ENCODE measurements at places on chromosomes 1 and 21.

DNA sequence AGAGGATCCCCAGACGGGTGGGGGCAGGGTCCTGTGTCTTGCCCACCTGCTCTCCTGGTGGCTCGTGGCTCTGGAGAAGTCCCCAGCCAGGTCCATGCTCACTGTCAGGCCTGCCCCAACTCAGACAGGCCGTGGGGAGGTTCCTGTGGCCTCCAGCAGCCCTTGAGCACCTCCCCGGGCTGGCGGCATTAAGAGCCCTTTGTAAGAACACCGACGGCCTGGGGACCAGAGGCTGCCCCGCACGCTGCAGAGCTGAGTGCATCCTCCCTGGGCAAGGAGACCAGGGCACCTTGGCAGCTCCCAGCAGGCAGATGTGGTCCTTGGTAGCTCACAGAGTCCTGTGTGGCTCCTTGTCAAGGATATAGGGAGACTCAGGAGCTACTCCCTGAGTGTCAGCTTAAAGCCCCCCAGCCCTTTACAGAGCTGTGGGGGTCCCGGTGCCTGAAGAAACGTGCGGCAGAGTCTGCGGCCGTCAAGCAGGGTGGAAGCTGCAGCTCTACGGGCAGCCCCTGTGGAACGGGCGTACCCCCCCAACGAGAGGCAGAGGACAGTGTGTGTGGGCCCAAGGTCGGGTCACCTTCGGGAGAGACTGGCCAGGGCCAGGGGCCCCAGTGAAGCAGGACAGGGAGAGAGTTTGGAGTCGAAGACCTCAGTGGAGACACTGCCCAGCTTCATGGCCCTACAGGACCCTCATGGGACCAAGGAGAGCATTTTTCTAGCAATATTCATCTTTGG lies 118.6 kb downstream of the PRDM16 start:
- no peak for DNase-seq

GRCh38 chr1:147815503-147815902 lies 55.1 kb upstream of the GJA5 start:
- DNase-seq = no peak

- DNase-seq = no peak
Measured at GRCh38 chr1:13435458-13435857, 25.2 kb downstream of the PRAMEF20 start.

- DNase-seq = no peak
Measured at GRCh38 chr1:115145226-115145625, 55.9 kb upstream of the TSPAN2 start.

DNA sequence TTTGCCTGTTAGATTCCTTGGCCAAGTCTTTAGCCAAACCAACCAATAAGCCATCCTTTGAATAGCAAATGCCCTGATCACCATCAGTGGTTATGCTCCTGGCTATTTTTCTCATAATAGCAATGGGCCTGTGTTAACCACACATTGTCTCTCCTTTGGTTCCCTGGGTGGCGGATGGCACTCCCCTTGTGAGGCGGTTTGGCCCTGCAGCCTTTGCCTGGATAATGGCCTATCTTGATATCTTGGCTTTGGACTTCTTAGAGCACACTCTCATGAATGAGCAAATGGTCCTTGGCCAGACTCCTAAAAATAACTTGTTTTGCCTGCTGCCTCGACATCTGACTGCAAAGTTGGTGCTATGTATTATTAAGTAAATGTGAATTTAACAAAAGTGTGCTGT lies 22.4 kb upstream of the ZBTB18 start:
- no peak for DNase-seq

DNA sequence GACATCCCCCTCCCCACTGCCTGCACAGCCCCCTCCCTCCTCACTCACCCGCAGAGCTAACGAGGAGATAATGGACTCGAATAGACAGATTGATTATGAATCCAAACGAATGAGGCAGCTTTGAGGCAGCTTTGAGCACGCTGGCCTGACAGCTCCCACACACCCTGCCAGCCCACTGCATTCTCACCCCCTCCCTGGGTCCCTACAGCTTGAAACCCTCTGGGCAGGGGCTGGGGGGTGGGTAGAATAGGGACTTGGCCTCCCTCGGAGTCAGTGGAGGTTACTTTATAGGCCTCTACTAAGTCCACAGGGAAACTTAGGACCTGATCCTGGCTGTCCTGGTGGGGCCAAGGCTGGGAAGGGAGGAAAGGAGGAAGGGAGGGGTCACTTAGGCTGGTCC lies 1.9 kb downstream of the NTRK1 start:
- DNase-seq = no peak

DNA sequence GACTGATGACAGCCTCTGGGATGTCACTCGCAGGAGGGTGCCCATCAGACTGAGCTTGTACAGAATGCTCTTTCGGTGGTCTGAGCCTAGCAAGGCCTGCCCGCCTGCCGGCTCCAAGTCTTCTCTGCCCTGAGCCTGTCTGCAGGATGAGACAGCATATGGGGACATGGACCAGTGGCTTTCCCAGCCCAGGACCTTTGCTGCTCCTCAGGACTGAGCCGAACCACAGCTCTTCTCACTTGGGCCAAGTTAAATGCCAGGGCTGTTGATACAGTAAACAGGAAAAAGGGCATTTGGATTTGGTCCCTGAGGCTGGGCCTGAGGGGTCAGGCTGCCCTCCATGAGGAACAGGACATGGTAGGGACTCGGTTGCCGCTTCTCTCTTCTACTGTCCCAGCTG lies 64.3 kb upstream of the EPS8L3 start:
- no peak for DNase-seq

DNA sequence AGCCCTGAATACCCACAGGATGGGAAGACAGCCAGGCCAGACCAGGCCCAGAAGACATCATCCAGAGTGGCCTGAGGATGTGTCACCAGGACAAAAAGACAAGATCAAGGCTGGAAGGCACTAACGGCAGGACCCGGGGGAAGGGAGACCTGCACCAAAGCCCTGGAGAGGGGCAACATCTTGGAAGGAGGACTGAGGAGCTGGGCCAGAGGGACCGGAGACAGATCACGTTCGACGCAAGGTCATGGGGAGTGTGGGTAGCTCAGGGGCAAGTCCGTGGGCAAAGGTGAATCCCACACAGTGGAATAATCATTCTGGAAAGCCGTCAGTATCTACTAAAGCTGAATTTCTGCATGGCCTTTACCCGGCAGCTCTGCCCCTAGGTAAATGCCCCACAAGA lies 478.6 kb downstream of the MATN1 start:
- DNase-seq = no peak

GRCh38 chr1:91651243-91651642 lies 150.6 kb downstream of the CDC7 start:
- no peak for DNase-seq

GRCh38 chr1:66365635-66366034 lies 168.3 kb upstream of the SGIP1 start:
- DNase-seq = no peak

DNA sequence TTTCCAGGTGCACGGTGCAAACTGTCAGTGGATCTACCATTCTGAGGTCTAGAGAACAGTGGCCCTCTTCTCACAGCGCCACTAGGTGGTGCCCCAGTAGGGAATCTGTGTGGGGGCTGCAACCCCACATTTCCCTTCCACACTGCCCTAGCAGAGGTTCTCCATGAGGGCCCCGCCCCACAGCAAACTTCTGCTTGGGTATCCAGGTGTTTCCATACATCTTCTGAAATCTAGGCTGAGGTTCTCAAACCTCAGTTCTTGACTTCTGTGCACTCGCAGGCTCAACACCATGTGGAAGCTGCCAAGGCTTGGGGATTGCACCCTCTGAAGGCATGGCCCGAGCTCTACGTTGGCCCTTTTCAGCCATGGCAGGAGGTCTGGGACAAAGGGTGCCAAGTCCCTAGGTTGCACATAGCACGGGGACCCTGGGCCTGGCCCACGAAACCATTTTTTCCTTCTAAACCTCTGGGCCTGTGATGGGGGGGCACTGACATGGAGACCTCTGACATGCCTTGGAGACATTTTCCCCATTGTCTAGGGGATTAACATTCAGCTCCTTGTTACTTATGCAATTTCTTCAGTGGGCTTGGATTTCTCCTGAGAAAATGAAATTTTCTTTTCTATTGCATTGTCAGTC lies 10.0 kb downstream of the HS2ST1 start:
- no peak for DNase-seq

DNA sequence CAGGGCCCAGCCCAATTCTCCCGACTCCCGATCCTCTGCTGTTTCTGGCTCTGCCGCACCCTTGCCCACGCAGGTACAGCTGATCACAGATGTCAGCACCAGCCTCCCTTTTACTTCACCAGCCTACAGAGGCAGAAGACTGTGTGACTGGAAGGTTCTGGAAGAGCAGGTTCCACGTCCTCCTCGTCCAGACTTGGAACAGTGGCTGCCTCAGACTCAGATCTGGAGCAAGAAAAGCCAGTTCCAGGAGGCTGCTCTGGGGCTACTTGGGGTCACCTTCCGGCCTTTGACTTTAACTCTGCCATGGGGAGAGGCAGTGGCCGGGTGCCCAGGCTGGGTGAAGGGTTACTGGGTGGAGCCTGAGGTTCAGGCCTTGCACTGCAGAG lies 16.1 kb upstream of the KLHDC7A start:
- no peak for DNase-seq

- no peak for DNase-seq
Measured at GRCh38 chr1:98675282-98675681, 13.8 kb downstream of the SNX7 start.

- DNase-seq = peak; percentile 86
Measured at GRCh38 chr1:40344597-40344996, 27.5 kb upstream of the COL9A2 start.

- no peak for DNase-seq
Measured at GRCh38 chr1:198771563-198772153, 132.8 kb downstream of the PTPRC start.

DNA sequence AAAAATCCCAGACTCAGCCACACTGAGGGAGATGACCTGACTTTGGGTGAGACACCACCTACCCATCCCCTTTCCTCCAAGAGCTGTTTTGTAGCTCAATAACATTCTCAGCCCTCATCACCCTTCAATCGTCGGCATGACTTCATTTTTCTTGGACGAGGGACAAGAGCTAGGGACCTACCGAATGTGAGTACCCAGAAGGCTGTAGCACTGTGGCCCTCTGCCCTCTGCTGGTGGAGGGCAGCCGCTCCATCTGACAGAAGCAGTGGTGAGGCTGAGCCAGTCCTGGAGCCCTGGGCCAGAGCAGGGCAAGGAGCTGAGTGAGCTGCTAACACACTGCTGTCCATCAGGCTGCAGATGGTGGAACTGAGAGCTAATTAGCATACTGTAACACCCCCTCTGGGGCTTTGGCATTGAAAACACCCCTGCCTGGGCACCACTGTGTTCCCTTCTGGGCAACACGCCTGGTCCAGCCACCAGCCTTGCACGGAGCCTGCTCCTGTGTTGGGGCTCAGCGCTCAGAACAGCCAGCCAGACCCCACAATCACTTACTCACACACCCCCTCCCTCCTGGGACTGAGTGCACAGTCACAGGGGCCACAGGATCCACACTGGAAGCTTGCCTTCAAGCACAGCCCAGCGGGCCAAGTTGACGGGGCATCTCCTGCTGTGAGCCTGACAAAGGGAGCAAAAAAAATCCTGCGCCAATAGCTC lies 18.3 kb upstream of the ALPL start:
- DNase-seq = no peak

DNA sequence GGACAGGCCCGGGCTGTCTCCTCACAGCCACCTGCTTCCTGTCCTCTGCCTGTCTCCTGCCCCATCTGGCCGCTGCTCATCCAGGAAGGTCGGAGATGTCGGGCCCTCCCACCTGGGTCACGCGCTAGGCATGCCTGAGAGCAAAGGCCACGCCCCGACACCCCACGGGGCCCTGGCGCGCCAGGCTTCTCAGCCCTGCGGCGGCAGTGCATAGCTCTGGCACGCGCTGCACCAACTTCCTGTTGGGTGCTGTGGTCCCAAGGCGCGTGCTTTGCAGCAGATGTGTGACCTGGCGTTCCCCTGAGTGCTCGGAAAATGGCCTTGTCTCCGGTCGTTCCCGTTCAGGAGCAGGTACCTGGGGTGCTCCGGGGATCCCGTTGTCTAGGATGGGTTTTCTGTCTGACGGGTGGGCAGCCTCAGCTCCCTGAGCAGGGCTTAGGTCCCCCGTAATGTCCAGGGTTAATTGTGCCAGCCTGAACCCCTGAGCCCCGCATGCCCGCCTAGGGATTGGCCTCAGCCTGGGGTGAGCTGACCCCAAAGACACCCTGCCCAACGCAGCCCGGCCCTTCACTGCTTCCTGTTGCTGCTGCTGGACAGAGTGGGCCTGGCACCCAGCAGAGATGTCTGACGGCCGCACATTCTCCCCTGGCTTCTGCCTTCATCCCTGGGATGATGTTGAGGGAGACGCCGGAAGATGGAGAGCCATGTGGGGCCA lies 19.4 kb upstream of the KCNAB2 start:
- DNase-seq = peak; percentile 95

DNA sequence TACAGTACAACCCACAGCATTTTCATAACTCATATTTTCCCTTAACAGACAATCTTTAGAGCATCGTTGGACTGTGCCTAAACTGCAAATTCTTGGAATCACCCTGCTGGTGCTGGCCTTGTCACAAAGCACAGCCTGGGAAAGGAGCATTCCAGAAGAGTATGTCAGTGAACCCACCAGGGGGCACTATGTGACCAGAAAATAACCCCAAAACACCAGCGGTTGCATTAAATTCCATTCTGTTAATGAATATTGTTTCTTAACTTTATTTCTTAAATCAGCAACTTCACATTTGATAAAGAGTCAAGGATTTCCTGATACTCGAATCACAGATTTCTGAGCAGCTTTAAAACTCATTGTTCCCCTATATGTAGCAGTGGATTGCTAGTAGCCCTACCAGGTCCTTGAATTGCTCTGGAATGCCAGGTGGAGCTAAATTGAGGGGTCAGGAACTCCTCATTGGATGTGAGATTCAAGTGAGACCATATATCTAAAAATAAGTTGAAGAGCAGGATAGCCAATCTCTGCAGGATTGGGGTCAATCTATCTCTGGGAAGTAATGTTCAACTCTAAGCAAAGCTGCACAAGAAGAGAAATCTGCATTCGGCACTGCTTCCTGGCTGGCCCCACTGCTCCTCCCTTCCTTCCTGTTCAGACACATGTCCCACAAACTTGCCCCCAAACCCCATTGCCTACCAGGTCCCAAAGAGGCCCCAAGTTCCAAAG lies 12.7 kb upstream of the RAB4A start:
- DNase-seq = no peak

- no peak for DNase-seq
Measured at GRCh38 chr1:164477343-164477742, 81.6 kb upstream of the PBX1 start.

- no peak for DNase-seq
Measured at GRCh38 chr1:200343874-200344273, 66.0 kb downstream of the ZNF281 start.

- no peak for DNase-seq
Measured at GRCh38 chr1:202571719-202572339, 138.4 kb downstream of the SYT2 start.
